ENCODE measurements at places on chromosomes 7 and 10.

GRCh38 chr7:101172854-101173751, 7.0 kb downstream of the NAT16 start:
- DNase-seq, result no peak

- no peak for DNase-seq
Measured at GRCh38 chr10:126474031-126474430, 85.8 kb upstream of the ADAM12 start.

DNA sequence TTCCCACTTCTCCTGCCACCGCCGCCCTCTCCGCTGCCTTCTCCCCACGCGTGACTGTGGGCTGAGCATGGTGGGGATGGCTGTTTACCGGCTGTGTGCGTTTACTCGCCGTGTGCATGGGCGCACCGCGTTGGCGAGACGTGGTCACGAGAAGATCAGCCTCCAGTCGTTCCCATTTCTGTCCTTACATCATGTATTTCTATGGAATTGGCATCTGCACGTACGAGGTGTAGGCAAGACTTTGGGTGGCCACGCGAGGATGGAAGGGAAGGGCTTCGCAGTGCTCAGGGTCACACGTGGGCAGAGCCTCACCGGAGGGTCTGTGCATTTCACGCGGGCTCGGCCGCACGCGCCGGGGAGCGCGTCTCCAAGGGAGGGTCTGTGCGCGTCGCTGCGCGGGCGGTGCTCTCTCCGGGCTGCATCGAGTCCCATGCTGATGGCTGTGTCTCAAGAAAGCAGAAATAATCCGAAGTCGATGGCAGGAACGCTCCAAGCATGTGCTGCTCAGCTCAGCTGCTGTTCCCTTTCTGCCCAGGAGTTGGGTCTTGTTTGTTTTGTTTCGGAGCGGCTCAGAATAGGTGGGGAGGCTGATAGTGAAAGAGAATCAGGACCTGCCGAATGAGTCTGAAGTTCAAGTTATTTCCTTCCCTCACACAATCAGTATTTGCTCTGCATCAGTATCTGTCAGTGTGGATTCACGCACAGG, 973 bp downstream of the CAMK1D start:
- DNase-seq, result peak; percentile 72

- no peak for DNase-seq
Measured at GRCh38 chr7:47326220-47326619, 255.7 kb downstream of the TNS3 start.

DNA sequence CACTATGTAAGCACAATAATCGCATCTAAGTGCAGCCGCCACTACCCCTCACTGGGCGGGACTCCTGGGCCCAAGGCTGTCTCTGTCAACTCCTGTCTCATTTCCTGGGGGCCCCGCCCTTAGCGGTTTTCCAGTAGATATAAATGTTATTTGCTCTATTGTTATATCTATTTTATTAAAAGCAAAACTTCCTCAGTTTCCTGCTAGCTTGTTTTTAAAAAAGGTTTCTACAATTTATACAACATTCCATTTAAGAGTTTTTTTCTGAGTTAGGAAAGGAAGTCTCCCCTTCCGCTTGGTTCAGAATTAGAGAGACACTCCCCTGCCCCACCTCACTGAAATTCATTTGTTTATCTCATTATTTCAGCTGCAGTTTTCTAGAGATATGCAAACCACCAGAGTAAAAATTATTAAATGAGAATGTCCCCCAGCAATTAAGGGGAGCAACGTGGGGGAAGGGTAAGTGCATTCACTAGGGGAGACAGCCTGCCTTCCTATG, 82.7 kb downstream of the RAMP3 start:
- no peak for DNase-seq

DNA sequence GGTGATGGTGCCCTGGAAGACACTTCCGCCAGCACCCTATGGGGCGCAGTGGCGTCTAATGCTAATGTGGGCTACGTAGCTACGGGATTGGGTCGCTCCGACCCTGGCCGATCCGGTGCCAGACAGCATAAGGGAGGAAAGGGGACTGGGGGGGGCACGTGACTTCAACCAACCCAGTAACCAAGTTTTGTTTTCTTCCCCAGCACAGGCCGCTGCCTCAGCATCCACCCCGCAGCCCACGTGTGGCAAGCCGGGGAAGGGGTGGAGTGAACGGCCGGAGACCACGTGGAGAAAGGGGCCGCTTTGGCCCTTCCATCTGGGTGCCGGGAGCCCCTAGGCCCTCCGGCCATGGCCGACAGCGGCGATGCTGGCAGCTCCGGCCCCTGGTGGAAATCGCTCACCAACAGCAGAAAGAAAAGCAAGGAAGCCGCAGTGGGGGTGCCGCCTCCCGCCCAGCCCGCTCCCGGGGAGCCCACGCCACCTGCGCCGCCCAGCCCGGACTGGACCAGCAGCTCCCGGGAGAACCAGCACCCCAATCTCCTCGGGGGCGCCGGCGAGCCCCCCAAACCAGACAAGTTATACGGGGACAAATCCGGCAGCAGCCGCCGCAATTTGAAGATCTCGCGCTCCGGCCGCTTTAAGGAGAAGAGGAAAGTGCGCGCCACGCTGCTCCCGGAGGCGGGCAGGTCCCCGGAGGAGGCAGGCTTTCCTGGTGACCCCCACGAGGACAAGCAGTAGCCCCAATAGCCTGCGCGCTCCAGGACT, 2.5 kb downstream of the PRR15 start:
- DNase-seq, result no peak

DNA sequence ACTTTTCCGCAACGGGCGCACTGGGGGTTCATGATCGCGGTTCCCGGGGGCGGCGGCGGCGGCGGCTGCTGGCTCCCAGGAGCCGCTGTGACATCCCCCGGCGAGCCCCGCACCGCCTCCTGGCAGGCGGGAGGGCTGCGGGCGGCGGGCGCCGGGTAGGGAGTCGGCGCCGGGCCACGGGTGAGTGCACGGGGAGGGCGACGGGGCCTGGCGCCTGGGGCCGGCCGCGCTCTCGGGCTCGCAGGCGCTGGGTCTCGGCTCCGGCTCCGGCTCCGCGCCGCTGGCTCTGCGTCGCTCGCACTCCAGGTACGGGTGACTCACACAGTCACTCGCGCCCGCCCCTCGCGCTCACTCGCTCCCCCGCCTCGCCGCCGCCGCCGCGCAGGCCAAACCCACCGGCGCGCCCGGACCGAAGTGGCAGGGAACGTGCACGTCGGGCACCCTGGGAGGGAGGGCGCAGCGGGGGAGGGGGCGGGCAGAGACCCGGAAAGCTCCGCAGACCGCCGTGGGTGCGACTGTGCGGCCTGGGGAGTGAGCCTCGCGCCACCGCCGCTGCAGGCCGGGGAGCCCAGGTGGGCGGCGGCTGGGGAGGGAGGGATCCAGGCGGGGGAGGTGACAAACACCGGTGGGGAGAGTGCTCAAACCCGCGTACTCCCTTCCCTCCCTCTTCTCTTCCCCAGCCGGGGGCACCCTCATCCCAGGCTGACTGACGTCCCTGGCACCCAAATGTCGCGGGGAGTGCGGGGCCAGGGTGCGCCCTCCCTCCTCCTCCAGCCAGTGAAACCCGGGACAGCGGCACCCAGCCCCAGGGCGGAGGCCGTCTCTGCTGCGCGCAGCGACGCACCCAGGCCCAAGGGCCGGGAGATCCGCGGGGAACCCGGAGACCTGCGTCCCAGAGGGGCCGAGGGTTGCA, 276.9 kb upstream of the NEBL start:
- peak; percentile 8 for DNase-seq

DNA sequence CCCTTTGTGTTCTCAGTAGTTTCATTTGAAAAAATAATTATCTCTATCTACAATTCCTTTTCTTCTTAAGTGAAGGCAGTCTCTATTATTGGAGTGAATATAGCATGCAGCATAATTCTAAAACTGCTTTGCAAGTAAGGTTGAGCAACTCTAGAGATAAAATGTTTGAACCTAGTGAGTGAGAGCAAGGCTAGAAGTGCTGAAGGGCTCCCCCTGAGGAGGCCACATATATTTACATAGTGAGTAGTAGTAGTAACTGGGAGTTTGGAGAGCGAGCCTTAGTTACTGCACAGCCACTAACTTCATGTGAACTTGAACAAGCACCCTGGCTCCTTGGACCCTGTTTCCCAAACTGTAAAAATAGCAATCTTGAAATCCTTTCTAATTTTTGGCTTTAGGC, 141.5 kb upstream of the DKK1 start:
- no peak for DNase-seq

- DNase-seq, result peak; percentile 85
Measured at GRCh38 chr10:89643812-89644690, 991 bp downstream of the PANK1 start.

DNA sequence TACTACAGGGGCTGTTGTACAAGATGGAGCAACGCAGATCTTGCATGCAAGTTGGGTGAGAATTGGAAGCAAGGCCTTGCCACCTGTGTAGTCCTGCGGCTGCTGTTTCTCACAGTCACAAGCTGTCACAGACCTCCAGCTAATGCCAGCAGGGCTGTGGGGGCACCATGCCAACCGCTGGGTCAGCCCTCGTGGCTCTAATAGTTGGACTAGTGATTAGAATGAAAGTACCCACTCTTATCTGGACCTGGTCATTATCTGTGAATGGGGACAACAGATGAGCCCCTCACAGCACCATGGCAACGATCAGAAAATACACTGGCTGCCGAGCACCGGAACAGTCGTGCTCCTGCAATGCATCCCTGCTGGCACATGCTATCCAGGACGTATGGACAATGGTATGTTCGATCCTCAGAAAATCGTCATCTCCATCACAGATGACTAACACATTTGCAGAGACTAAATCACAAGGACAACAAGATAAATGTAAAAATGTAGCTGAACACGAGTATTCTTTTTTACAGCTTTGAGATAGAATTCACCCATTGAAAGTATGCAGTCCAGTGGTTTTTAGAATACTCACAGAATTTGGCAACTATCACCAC, 80.4 kb upstream of the CALN1 start:
- DNase-seq, result no peak

- no peak for DNase-seq
Measured at GRCh38 chr10:130215151-130215930, 79.2 kb downstream of the GLRX3 start.

DNA sequence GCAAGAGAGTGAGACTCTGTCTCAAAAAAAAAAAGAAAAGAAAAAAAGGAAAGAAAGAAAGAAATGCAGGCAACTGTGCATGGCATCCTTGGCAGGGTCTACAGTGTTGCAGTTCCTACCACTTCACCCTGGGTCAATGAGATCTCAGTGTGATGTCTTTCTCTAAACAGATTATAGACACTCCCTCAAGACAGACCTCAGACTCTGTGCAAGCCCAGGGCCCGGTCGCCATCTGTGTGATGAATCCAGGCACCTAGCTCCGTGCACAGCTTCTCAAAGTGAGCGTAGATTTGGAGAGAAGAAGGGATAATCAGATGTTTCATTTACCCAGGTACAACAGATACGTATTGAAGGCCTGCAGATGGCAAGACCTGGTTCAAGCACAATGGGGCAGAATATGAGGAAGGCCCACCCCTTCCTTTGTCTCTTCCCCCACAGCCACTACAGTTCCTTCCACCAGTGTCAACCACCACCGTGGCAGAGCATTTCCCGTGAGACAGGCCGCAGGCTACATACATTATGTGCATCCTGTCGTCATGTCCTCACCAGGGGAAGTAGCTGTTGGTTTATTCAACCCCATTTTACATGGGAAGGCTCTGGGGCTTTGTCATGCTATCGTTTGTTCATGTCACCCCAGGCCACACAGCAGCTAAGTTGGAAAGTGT, 471.7 kb upstream of the GALNT17 start:
- peak; percentile 60 for DNase-seq

GRCh38 chr7:128738570-128739047, 550 bp upstream of the CALU start:
- DNase-seq, result no peak

DNA sequence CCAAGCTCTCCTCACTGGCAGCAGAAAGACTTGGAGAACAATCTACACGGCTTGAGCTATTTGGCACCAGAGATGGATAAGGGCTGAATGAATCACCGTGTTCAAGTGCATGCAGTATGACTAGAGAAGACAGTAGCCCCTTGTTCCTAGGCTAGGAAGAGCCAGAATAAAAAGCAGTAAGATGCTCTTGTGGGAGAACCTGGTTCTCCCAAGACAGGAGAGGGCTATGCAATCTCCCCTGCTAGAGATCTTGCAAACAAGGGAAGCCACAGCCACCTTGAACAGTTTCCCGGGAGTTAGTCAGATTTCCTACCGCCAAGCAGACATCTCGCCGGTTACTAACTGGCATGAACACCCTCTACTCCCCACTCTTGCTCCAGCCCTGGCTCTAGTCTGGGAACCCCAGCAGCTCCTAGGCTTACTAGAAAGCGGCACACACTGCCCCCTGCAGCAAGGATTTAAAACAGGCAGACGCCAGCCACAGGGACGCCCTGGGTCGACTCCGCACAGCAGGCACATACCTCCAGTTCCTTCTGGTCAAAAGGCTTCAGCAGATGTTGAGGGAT, 107.3 kb downstream of the SMURF1 start:
- no peak for DNase-seq

GRCh38 chr7:138907201-138907847, 73.9 kb downstream of the KIAA1549 start:
- DNase-seq, result no peak

DNA sequence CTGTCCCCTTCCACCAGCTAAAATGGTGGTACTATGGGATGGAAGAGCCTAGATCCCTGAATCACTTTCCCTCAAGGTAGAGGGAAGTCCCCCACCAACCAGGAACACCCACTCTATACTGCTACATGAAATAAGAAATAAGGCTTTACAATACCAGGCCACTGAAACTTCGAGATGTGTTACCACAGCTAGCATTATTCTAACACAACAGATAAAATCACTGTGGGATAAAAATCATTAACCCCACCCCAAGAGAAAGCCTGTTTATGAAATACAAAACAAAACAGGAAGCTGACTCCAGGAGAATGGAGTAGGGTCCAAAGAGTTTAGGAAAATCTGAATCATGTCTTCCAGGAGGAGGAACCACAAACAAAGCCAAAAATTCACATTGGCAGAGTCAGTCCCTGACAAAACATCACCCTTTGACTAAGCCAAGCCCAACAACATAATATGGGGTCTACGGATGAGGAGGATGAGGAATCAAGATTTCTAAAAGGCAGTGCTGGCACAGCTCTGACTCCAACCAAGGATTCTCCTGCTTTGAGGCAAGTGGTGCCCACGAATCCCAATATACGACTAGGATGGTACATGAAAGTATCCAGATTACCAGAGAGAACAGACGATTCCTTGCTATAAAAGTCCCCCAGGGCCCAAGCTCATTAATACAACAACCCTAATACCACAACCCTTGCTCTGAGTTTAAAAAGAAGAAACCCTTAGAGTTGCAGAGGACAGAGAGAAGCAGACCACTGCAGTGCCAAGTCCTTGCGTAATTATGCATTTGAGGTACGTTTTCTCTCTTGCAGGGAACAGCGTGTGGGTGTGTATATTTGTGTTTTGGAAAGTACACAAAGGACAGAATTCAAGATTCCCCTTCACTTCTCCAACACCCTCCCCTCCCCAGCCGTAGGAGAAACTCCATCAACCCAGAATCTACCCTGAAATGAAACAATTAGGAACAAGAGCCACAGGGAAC, 23.7 kb downstream of the XPNPEP1 start:
- no peak for DNase-seq

- no peak for DNase-seq
Measured at GRCh38 chr10:27448921-27449320, 55.2 kb upstream of the RAB18 start.

GRCh38 chr7:64881461-64882287, 21.4 kb upstream of the ZNF273 start:
- no peak for DNase-seq

GRCh38 chr10:31020209-31020608, 11.5 kb downstream of the ZNF438 start:
- no peak for DNase-seq

GRCh38 chr7:68756986-68757495, 841.2 kb upstream of the AUTS2 start:
- DNase-seq, result no peak

GRCh38 chr7:40944981-40945585, 757.8 kb downstream of the INHBA start:
- no peak for DNase-seq

- no peak for DNase-seq
Measured at GRCh38 chr7:70063927-70064326, 465.7 kb downstream of the AUTS2 start.
